ENCODE measurements at places on chromosomes 7 and 10. TPM values are rescaled to one million over a fixed set of nuclear protein-coding genes. Genes with fewer than 3 reads are reported as not detected.

- peak; percentile 29 for DNase-seq
These were observed 43.9 kb downstream of the DOCK4 start for GRCh38 chr7:112162142-112162766.

DNA sequence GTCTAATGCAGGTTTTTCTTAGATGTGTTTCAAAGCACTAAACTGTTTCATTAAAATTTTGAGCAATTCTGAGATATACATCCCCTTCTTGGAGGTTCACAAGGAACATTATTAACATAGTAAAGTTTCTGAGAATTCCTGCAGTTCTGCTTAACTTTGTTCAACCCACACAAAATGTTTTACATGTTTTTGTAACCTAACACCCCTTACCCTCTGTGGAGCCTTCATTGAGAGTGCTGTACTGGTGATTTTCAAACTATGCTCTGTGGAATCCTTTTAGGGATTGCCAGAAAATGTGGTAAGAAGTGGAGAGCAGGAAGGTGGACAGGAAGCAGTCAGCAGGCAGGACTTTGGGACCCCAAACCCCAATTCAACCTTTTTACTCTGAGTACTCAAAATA is 53.6 kb upstream of the ABCB5 start:
- no peak for DNase-seq

DNA sequence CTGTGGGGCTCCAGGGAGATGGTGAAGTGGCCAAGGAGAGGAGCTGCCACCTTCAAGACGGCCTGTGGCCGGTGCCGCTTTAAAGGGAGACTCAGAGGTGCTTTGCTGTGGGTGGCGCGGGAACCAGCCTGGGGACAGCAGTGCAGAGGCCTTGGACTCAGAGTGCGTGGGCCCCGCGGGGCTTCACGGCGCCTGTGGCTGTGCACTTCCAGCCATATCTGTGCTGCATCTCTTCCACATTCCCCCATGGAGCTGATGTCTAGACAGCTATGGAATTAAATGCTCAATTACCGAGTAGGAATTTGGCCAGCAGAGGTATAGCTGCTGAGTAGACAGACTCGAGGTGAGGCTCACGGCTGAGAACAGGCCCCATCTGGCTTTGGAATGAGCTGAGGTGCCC is 41.7 kb downstream of the HTRA1 start:
- no peak for DNase-seq

The MYO3A gene
- total RNA-seq = 0.06 TPM

- no peak for DNase-seq
These were observed 6.5 kb downstream of the UBE2H start for GRCh38 chr7:129946282-129946681.

The FFAR4 gene
- 6.1 TPM for total RNA-seq

The ATOH7 gene
- not detected for total RNA-seq

The GATA3 gene
- 1.5 TPM for total RNA-seq

The NPY gene
- total RNA-seq = 0.52 TPM

GRCh38 chr10:123958241-123958640 is 66.6 kb upstream of the CPXM2 start:
- no peak for DNase-seq

The GSAP gene
- total RNA-seq = 23.9 TPM

The NUPR2 gene
- total RNA-seq = 1.0 TPM

DNA sequence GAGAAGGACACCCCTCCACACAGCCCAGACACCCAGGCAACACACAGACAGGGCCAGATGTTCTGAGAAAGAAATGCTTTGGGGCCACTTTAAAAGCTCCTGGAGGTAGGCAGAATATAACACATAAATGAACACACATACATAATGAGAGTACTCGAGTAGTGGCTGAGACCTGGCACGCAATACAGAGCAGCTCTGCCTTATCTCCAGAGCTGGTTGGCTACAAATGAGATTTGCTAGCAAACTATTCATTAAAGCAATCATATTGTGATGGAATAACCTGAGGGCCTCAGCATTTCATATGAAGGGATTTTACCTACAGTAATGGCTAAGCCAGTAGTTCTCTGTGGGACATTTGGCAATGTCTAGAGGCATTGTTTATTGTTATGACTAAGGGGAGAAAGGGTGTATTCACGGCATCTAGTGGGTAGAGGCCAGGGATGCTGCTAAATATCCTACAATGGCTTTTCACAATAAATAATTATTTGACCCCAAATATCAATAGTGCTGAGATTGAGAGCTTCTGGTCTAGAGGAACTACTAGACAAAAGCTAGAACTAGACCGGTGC is 5.5 kb upstream of the IMPDH1 start:
- DNase-seq = no peak

GRCh38 chr7:82810558-82811259 is 352.0 kb downstream of the PCLO start:
- DNase-seq = peak; percentile 23

The SLC26A3 gene
- 856 TPM for total RNA-seq

DNA sequence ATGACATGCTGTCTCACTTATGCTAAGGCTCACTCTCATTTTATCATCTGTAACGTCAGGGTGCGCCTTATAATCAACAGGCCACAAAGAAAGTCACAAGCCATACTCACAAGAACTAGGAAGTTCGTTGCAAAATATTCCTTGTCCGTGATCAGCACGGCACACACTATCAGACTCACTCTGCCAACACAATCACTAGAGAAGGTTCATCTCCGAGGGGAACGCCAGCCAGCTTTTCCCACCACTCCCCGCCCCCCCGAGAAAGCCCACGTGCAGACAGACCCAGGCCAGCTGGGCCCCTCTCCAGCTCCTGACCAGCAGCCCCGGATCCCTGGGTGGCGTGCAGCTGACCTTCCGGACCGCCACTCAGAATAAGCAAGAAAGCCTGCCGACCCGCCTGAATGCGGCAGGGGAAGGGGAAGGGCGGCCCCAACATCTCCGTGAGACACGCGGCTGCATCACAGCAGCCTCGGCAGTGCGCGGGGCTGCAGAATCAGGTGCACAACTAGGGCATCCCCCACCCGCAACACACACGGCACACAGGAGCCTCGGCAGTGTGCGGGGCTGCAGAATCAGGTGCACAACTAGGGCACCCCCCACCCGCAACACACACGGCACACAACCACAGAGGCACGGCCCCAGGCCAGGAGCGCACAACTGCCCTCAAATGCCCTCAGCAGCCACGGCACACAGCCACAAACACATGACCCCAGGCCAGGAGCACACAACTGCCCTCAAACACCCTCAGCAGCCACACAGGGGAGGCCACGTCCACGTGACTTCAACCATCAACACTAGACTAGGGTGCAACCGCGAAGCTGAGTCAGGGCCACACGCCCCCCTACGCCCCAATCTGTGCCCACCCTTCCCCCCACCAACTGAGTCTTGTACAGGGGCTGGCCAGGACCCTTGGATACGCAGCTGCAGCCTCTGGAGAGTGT is 2.5 kb upstream of the GPR146 start:
- no peak for DNase-seq

DNA sequence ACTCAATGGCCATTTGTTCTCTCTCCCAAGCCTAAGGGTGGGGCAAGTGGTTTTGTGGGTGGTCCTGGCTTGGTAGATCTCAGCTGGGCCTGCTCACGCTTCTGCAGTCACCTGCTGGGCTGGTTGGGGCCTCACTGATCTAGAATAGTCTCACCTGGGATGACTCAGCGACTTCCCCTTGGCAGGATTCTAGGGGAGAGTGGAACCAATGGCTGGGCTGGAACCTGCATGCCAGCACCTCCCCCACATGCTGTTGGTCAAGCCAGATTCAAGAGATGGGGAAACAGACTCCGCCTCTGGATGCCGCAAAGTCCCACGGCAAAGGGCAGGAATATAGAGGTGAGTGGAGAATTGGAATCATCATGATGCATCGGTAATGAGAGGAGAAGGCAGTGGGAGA is 292.9 kb upstream of the NPVF start:
- no peak for DNase-seq

- DNase-seq = peak; percentile 96
These were observed at the start of gene TAX1BP1 for GRCh38 chr7:27739909-27740448. TAX1BP1 (plus strand) TSS chr7:27740162; CDS start chr7:27748525, 8,363 bp downstream.

- DNase-seq = no peak
These were observed 175.7 kb upstream of the AUTS2 start for GRCh38 chr7:69422574-69422985.

GRCh38 chr10:84256510-84257342 is 11.9 kb downstream of the RGR start:
- peak; percentile 34 for DNase-seq

The MYOZ1 gene
- total RNA-seq = 0.52 TPM

DNA sequence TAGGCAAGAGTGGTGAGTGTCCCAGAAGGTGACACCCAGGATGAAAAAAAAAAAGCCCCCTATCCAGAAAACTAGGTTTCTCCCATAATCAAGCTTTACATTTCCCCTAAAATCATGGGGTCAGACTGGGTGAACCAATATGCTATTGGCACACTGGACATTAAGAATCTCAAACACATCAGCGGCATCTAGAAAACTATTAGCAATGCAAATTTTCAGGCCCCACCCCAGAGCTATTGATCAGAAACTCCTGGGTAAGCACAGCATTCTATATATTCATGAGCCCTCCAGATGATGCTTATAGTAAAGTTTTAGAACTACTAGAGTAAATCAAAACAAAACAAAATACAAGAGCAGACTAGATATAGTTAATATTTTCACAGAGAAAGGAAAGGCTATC is 36.4 kb downstream of the IQUB start:
- DNase-seq = no peak

GRCh38 chr7:158030566-158030965 is 557.1 kb downstream of the PTPRN2 start:
- no peak for DNase-seq

DNA sequence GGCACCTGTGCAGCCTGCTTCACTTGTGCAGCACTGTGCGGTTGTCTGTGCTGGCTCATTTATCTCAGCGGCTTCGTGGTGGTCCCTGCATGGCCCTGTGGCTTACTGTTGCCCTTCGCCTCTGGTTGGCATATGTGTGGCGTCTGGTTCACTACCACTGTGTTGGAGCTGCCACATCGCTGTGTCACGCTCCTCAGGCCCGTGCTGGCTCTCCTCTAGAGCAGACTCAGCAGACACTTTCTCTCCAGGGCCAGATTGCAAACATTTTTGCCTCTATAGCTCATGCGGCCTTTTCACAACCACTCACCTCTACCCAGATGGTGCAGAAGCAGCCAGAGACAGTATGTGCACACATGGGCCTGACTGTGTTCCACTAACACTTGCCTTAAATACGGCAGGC is 37.9 kb downstream of the PPP2R2D start:
- no peak for DNase-seq
